ENCODE measurements at places on chromosomes 2 and 18.

DNA sequence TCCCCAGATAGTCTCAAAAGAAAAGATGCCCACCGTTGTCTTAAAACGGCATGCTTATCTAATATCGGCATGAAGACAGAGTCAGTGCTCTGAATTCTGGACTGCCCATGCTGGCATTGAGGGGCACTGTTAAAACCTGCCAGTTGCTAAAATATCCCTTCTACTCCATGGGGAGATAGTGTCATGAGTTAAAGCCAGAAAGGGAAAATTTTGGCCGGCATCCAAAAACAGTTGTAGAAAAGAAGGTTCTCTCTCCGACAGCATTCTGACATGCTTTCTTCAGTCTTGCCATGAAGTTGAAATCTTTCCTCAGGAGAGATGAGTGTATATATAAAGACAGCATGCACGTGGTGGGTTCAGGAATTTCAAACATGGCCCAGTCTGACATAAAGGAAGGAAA, 401.3 kb upstream of the PIK3C3 start:
- no peak for DNase-seq

- no peak for DNase-seq
Measured at GRCh38 chr2:125167152-125167551, 1142.1 kb downstream of the CNTNAP5 start.

DNA sequence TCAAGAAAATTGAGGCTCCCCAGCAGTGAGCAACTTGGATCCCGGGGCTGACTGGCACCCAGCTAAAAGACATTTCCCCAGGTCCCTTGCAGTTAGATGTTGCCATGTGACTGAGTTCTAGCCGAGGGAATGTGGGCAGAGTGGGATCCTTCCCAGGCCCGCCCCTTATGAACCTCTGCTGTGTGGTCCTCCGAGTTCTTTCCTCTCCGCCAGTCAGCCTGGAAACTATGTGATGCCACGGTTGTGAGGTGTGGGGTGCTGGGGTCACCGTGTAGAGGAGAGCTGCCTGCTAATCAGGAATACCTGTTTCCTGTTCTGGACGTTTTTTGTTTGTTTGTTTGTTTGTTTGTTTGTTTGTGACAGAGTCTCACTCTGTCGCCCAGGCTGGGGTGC, 45.5 kb downstream of the TMEM37 start:
- no peak for DNase-seq

- DNase-seq: no peak
Measured at GRCh38 chr2:134453973-134454372, 200.1 kb downstream of the MGAT5 start.

GRCh38 chr2:44286884-44287638, 11.8 kb downstream of the SLC3A1 start:
- no peak for DNase-seq

GRCh38 chr2:165634855-165635254, 159.2 kb downstream of the GALNT3 start:
- DNase-seq: no peak

DNA sequence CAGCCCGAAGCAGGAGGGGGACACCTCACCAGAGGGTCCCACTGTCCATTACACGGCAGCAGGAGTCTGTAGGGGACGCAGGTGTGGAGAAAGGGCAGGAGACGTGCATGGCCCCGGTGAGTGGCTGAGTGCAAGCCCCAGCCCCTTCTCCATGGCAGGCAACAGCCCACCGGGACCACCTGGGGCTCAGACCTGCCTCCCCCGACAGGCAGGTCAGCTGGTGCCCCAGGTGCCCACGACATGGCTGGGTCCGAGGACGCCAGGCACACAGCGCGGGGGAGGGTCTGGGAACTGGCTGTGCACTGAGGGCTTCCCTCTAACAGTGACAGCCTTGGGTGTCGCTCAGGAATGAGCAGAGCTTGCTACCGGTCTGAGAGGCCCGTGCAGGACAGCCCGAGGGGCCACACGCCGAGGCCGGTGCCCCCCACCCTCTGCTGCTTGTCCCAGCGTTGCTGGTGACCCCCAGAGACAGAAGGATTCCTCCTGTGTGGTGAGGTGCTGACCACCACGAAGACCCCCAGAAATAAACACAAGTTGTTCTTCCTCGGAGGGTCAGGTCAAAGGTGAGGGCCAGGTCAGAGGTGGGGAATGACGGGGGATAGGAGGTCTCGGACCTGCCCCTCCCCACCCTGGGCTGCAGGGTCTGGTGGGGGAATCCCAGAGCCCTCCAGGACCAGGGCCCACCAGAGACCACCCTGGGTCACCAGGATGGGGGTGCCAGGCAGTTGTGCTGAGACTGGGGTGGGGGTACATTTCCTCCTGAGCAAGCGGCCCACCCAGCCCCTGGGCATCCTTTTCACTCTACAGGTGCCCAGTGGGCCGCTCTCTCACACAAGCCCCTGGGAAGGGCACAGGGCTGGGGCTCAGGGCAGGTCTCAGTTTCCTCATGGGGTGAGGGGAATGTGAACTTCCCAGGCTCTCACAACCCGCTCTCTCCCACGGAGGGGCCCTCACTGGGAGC, 50.6 kb downstream of the SLC66A2 start:
- no peak for DNase-seq

DNA sequence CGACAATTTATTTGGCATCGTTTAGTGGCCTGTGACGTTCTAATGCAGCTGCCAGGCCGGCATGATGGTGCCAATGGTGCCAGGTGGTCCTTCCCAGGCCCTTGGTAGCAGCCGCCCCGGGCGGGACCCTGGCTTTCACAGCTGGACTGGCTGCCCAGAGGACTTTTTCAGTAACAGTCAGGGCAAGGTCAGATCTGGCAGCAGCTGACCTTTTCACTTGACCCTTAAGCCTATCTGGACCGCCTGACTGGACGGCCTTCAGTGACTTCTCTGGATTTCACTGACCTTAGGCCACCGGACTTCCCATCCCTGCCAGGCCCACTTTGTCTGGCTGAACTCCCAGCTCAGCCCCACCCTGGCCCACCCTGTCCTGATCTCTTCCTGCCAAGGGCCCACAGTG, 15.9 kb downstream of the TRIB2 start:
- no peak for DNase-seq

DNA sequence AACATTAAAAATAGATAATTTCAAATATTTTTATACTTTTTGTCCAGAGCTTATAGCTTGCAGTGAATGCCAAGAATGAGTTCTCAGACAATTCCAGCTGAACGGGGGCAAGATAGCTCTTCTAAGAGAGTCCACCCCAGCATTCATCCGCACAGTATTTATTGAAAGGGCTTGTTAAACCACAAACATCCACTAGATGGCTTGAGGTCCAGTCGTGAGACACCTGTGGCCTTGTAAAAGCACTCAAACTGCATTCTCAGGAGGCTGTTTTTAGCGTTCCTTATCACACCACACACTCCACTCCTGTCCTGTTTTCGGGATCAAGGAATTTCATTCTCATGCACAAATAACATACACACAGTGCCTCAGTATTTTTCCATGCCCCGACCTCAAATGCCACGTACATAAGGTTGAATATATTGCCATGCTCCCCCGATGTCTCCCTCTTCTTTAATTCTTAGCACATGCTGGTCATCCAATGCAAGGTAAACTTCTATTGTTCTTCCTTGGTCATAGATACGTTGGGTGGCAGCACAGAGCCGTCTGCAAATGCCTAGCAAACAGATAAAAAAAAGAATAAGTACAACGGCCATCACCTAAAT, 47.4 kb downstream of the DNAJC10 start:
- DNase-seq: peak; percentile 72

DNA sequence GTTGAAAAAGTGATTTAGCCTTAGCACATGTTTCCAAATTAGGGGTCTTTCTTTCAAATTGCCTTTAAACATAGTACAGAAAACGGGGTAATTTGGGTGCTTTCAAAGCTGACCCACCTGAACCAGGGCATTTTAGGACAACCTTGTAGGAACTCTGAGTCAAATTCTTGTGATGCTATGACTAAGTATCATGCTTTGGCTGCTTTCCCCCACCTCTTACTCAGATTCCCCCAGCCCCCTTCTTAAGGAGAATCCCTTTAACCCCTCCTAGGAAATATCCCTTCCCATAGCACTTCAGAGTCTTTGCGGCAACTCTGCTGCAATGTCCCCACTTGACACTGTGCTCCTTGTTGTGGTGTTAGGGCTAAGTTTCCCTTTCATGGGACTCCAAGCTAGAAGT, 18.6 kb upstream of the KLF7 start:
- no peak for DNase-seq

DNA sequence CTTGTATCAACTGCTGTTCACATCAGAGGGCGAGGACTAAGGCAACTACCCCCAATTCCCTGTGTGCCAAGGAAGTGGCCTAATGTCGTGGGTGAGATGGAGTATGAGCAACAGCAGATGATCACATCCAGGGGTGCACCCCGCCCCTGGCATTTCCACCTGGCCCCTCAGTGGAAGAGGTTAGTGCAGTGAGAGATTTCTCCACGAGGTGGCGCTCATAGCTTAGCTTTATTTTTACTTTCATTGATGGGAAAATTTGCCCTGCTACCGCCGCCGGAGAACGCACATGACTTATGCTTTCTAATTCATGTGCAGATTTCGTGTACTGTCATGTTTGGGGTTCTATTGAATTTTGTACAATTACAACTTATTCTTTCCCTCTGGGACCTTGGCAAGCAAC, 470.6 kb upstream of the MEX3C start:
- peak; percentile 72 for DNase-seq

GRCh38 chr18:36653870-36654269, 174.9 kb downstream of the TPGS2 start:
- DNase-seq: no peak

DNA sequence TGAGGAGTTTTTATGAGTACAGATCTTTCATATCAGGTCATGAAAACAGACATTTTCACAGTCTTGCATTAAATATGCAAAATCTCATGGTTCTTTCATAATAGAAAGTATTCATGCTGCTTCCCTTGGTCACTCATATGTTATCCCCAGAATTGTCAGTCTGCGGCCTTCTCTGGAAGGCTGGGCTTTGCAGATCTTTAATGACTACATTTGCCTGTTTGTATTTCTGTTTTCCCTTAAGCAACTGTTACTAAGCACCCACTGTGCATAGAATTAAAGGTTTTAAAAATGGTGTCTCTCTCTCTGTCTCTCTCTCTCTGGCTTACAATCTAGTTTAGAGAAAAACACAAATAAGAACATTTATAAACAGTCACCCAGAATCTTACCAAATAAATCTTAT, 456.3 kb downstream of the RIT2 start:
- no peak for DNase-seq

- no peak for DNase-seq
Measured at GRCh38 chr18:45243340-45244110, 371.8 kb upstream of the SLC14A2 start.

GRCh38 chr2:222993920-222994650, 57.9 kb upstream of the KCNE4 start:
- DNase-seq: no peak

GRCh38 chr2:128313931-128314347, 4.7 kb downstream of the HS6ST1 start:
- DNase-seq: no peak

DNA sequence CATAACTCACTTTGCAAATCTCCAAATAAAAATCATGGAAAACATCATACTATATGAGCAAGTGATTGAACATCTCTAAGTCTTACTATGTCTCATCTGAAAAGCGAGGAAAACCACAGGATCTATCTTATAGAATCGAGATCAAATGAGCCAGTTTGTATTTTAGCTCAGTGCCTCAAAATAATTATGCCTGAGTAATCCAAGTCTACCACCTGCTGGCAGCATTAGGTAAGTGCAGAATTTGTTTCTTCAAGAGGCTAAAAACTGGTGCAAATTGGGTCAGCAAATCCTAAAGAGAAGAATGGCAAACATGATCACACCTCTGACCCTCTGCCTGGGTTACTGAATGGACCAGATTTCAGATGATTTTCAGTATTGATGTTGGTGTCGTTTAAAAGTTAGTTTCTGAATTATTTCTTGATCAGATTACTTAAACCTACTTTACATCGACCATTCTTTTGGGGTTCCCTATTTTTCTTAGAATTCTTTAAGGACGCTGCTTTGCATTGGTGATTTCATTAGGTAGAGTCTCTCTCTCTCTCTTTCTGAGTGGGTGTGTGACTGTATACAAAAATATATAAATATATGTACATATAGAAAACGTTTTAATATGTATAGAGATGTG, 12.7 kb upstream of the FHOD3 start:
- DNase-seq: peak; percentile 63

DNA sequence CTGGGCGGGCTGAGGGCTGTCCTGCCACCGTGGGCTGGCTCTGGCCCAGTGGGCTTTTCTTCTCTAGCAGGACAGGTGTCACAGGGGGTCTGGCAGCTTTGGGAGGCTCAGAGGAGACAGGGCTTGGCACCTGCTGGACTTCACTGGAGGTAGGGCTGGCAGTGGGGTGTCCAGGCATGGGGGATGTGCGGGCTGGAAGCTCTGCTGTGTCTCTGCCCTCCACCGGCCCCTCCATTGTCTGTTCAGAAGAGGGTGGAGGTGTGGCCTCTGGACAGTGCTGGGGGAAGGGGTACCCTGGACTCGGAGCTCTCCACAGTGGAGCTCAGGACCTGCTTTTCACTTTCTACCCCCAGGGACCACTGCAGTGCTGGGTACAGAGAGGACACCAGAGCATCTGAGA, 9.2 kb downstream of the PTPRN start:
- DNase-seq: no peak

GRCh38 chr2:15943378-15944280, 3.3 kb downstream of the MYCN start:
- no peak for DNase-seq

DNA sequence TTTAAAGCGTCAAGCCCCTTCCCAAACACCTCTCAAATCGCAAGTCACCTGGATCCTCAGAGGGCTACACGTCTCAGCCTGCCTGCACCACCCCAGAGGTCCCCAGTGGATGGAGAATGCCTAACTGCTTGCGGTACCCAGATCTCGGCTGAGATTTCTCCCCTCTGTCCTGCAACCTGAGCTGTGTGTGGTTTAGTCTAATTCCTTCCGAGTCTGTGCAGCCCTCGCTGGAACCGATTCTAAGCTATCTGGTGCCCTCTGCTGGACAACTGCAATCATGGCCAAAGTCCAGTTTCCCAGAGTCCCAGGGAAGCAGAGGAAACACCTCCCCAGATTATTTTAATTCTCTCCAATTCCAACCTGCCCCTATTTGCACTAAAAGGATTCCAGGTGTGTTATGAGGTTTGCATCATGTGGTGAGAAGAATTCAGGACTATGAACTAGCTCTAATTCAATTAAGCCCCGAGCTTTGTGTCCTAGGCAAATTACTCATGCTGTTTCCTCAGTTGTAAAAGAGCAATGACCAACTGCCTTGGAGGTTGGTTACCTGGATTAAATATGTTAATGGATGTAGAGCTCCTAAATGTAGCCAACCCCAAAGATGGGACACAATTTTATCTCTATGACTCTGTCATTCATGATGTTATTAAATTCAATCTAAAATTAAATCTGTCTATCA, 276.1 kb upstream of the NCKAP5 start:
- DNase-seq: peak; percentile 81

GRCh38 chr2:100527440-100528015, 35.3 kb upstream of the PDCL3 start:
- no peak for DNase-seq

DNA sequence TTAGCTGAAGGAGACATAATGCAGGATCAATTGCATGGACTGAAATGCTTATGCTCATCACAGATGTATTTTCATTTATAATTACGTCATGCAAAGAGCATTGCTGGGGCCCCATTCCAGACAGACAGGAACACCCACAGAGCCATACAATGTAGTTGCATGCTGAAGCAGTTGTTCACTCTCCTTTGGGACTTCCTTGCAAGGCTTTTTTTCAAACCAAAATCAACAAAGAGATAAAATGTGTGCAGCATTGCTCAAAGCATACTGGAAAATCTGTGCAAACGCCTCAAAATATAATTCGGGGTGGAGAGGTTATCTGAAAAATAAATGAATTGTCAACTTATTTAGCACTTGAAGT, 463.2 kb downstream of the CDH2 start:
- no peak for DNase-seq

Measured in HT-29 (cell line).